ENCODE measurements at places on chromosomes 1 and 21.
A peak's percentile ranks its signal among the peaks of the same experiment; 100 is the strongest.

- DNase-seq: no peak
Observed at GRCh38 chr1:209059981-209060380, 523.5 kb upstream of the CAMK1G start.

- no peak for DNase-seq
Observed at GRCh38 chr1:220301630-220302029, 29.4 kb upstream of the RAB3GAP2 start.

- peak; percentile 67 for DNase-seq
Observed at GRCh38 chr1:55559161-55559611, 344.0 kb upstream of the USP24 start.

- DNase-seq: peak; percentile 82
Observed at GRCh38 chr21:45074048-45074817, at the start of gene ADARB1. Gene ADARB1, plus strand, starts transcription at chr21:45074580. Its CDS starts 97,077 bp downstream, at chr21:45171657.

DNA sequence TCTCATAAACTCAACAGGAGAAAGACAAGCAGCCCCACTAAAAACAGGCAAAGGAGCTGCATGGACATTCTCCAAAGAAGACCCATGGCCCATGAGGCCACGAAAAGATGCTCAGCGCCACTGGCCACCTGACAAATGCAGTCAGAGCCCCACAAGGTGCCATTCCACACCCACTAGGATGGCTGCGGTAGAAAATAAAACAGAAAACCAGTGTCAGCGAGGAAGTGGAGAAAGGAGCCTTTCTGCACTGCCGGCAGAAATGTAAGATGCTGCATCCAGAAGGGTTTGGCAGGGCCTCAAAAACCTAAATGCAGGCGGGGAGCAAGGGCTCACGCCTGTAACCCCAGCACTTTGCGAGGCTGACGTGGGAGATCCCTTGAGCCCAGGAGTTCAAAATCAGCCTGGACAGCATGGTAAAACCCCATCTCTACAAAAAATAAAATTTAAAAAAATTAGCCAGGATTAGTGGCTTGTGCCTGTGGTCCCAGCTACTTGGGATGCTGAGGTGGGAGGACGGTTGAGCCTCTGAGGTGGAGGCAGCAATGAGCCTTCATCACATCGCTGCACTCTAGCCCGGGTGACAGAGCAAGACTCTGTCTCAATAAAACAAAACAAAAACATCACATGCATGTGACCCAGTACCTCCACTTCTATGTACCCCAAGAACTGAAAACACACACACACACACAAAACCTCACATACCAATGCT lies 4.2 kb downstream of the WNT9A start:
- DNase-seq: no peak

- DNase-seq: no peak
Observed at GRCh38 chr1:175839779-175840669, 96.6 kb upstream of the TNR start.

- no peak for DNase-seq
Observed at GRCh38 chr1:246508897-246509688, 2.0 kb upstream of the SMYD3 start.

- DNase-seq: no peak
Observed at GRCh38 chr1:64942675-64943074, 23.7 kb downstream of the JAK1 start.

GRCh38 chr1:25223471-25223870 lies 8.8 kb downstream of the SYF2 start:
- peak; percentile 68 for DNase-seq

DNA sequence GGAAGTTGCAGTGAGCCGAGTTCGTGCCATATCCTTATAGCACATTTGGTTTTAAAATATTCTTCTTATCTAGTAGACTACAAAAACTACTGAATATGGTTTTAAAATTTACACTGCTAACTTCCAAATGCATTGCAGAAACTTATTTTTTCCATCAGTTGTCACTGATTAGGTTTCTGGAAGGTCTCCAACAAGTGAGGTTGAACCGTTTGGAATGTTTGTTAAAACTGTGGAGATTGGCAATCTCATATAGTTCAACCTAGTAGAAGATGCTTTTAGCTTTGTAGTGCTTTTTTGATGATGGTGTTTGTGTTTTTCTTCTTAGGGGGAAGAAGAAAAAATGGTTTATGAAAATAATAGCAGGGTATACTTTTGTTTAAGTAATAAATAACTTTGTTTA lies 12.9 kb downstream of the CENPF start:
- DNase-seq: peak; percentile 38

DNA sequence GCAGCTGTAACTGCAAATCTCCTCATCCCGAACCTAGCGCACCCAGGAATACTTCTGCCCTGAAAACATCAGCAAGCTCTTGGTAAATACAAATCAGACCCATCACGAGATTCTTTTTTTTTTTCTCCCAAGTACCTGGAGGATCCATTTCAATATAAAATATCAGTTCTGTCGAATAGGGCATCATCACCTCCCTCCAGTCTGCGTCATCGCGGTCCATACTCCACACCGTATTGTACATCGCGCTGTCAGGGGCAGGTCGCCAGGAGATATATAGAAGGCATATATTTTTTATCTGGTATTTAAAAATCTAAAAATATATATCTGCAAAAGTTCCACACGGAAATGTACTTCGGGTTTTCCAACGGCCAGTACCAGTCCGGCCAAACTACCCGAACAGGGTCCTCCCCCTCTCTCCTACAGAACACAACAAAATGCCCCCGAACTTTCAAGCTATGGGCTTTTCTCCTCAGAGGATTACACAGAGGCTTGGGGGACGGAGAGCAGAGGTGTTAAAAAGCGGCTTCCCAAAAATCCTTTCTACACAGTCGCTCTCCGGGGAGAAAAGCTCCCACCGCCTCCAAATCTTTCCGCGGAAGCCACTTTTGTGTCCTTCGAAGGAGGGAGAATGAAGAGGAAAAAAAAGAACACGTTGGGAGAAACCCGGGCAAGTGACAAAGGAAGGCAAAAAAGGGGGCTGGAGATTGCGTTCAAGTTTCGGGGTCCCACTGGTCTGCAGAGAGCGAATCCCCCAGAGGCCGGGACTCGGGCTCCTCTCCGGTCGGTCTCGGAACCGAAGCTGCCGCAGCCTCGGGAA lies 509 bp downstream of the PIK3R3 start:
- peak; percentile 57 for DNase-seq

- no peak for DNase-seq
Observed at GRCh38 chr1:116940814-116941599, 31.3 kb downstream of the PTGFRN start.

- no peak for DNase-seq
Observed at GRCh38 chr1:110713221-110713620, 38.5 kb upstream of the KCNA3 start.

DNA sequence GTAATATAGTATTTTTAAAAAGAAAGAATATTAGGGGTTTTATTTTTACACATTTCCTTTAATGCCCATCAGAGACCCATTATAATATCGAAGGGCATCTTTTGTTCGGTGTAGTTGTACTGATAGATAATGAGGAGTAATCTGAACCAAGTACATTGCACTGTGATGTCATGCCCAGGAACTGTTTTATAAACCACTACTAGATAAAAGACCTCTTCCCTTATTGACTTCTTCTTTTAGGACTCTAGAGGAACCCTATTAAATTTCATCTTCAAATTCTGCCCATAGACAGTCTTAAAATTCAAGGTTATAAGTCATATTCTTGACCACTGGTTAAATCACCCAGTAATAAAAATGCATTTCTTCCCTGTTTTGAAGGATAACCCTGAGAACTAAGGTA lies 206.5 kb downstream of the NRIP1 start:
- DNase-seq: no peak

GRCh38 chr21:45086337-45086958 lies 12.1 kb downstream of the ADARB1 start:
- no peak for DNase-seq

DNA sequence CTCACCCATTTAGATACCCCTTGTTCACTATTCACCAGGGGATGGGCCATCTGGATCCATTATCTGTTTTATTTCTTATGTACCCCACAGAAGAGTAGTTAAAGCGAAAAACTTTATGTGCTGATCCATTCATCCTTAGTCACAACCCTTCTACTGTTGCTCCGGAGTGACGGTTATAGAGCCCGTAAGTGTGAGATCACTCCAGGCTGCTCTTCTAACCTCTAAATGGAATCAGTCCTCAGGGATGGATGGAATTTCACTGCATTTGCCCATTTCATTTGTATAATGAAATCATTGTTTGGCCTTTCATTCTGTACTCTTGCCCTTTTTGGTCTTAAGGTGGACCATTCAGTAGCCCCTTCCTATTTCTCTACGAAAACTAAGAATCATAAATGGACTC lies 409.3 kb upstream of the RUNX1 start:
- DNase-seq: no peak

- DNase-seq: peak; percentile 88
Observed at GRCh38 chr21:43362321-43362791, 64.6 kb downstream of the SIK1 start.

DNA sequence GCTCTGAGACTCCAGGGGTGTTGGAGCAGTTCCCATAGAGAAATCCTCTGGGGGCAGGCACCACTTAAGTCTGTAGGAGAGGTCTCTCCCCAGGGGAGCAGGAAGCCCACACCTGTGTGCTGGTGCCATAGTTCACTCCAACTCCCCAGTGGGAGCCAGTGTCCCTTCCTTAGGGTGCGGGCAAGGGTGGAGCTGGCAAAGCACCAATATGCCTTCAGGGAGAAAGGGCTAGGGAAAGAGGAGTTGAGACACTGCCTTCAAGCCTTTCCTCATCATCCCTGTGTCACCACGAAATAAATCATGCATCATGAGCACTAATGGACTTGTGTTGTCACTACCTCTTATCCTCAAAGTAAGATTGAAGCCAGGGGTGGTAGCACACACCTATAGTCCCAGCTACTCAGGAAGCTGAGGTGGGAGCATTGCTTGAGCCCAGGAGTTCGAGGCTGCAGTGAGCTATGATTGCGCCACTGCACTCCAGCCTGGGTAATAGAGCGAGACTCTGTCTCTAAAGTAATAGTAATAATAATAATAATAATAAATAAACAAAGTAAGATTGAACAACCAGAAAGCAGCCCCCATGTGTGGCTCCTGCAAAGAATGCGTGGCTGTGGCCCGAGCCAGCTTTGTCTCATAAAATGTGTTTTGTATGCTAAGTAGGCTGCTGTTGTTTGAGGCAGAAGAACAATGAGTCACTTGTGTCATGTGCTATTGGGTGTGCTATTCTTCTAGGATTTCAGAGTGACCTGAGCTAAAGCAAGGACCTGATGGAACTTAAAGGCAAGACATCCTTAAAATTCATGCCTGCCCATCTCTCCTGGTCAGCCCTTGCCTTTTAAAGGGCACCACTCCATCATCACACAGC lies 6.7 kb upstream of the TIE1 start:
- DNase-seq: peak; percentile 72

DNA sequence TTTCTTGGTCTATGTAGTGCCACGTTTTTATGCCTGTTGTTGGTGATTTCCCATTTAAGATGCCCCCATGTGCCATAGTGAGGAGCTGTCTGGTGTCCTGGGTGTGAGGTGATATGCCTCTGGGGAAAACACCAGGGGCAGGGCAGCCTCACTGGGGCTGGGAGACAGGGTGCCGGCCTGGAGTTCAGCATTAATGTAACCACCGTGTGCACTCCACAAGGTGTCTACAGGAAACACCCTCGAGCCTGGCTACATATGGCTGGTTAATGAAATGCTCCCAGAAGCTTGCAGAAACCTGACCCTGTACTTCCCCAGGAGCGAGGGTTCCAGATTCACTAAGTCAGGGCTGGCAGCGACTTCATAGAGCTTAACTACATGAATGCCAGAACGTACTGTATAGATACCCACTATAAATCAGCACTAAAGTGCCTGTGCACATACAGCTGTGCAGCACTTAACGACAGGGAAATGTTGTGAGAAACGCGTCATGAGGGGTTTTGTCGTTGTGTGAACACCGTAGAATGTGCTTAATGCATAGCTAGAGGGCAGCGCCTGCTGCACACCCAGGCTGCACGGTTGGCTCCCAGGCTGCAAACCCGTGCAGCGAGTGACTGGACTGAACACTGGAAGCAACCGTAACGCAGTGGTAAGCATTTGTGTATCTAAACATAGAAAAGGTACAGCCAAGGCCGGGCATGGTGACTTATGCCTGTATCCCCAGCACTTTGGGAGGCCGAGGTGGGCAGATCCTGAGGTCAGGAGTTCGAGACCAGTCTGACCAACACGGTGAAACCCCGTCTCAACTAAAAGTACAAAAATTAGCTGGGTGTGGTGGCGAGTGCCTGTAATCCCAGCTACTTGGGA lies 10.4 kb downstream of the TFF2 start:
- no peak for DNase-seq

- DNase-seq: peak; percentile 79
Observed at GRCh38 chr21:43775795-43776430, at the start of gene CSTB. Gene CSTB, minus strand, starts transcription at chr21:43776308. Its CDS starts 39 bp downstream, at chr21:43776269.

GRCh38 chr1:89085781-89086180 lies 20.8 kb upstream of the GBP1 start:
- no peak for DNase-seq

GRCh38 chr1:207892764-207893163 lies 18.2 kb downstream of the CD34 start:
- DNase-seq: no peak

DNA sequence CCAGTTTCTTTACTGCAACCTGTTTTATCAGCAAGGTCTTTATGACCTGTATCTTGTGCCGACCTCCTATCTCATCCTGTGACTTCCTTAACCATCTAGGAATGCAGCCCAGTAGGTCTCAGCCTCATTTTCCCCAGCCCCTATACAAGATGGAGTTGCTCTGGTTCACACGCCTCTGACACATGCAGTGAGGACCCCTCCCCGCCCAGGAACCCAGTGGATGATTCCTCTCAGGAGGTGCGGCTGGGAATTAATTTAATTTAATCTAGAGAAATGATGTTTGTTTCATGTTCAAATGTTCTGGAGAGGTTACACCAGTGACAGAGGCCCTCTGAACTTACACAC lies 39.0 kb upstream of the LBR start:
- DNase-seq: no peak

DNA sequence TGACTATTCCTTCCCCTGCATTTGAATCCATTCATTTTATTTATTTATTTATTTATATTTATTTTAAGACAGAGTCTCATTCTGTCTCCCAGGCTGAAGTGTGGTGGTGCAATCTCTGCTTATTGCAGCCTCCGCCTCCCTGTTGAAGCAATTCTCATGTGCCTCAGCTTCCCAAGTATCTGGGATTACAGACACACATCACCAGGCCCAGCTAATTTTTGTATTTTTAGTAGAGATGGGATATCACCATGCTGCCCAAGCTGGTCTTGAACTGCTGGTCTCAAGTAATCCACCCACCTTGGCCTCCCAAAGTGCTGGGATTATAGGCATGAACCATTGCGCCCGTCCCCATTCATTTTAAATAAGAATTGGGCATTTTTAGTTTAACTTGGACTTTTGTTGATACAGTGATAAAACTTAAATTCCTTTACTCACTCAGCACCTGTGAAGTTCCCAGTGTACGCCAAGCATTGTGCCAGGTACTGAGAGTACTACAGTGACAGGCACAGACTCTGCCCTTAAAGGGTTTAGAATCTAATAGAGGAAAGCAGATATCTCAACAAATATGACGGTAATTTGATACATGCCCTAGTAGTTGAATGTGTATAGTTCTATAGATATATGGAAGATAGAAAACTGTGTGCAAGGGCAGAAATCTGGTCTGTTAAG lies 90.5 kb downstream of the PTPRC start:
- DNase-seq: no peak

DNA sequence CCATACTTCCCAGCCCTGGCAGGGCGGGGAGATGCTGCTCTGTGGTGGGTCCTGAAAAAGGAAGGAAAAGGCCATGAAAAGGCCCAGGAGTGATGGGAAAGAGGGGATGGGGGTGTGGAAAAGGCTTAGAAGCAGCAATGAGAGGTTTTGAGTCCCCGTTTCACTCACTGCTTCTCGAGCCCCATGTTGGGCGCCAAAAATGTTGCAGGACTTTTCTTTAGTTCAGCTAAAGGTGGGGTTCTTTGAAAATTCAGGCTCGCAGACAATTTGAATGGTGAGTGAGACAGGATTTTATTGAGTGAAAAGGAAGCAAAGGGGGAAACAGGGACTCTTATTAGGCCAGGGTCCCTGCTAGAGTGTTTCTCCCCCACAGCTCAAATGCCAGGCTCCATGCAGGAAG lies 93.1 kb downstream of the MRPS6 start:
- DNase-seq: no peak
